ENCODE measurements at places on chromosomes 2 and 18.

- DNase-seq, result no peak
These were observed 81.5 kb downstream of the NRP2 start for GRCh38 chr2:205763708-205764211.

GRCh38 chr2:1750270-1750932, 6.1 kb upstream of the PXDN start:
- no peak for DNase-seq

DNA sequence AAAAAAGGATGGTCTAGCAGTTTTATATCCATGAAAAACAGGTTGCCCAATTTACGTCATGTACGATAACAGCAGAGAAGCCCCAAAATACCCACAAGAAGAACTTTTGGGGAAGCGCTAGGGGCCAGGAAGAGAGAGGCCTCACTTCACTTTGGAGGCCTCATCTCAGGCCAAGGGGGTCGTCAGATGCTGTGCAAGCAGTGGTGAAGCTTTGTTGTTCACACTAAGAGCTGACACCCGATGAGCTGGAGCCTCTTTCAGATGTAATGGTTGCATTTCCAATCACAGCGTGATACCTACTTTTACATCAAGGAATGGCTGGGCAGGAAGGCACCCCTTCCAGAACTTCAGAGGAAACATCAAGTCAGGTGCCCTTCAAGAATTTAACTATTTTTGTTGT, 242.3 kb upstream of the PXDN start:
- DNase-seq, result no peak

- DNase-seq, result no peak
These were observed 34.9 kb downstream of the CFAP210 start for GRCh38 chr2:169659320-169659719.

GRCh38 chr2:109285244-109285651, 156.2 kb downstream of the SH3RF3 start:
- no peak for DNase-seq

DNA sequence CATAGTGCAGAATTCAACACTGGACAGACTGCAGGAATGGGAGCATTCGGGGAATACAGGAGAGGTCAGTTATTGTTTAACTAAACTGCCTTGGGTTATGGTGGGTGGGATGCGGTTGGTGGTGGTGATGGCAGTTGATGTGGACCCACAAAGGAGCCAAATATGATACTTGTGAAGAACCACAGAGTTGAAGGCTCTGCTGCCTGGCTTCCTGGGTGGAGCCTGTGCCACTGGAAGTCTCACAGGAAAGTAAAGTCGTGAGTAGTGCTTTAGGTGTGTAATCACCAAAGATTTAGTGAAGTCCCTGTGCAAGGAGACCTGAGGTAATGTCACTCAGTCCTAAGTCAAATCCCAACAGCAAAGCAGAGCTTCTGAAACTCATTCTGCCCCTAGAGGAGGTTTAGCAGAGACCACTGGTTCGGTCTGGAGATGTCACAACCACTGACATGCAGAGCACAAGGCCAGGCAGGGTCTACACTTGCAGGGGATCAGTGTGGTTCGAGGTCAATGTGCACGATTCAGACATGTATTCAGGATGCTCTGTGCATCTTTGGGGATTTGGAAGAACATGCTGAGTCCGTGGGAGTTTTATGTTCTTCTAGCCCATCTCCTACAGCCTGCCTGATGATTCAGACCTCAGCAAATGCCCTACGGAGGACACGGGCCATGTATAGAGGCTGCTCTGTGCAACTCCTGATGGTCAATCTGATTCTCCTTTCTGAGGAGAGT, 1150.9 kb downstream of the RPIA start:
- no peak for DNase-seq

- no peak for DNase-seq
These were observed 1.1 kb upstream of the FRZB start for GRCh38 chr2:182867426-182868053.

DNA sequence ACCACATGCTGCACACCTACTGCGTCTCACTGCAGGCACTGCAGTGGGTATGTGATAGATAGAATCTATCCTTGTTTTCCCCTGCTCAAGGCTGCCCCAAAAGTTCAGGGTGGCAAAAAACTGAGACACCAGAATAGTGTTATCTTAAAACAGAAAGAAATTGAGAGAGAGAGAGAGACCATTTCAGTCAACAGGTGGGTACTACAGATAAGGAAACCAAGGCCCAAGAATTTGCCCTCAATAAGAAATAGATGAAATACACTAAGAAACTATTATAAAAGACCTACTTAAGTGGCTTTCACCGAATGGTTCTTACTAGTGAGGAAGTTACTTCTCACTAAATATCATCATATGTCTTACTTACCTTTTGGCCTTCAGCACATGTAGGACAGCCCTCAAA, 27.9 kb downstream of the EPG5 start:
- no peak for DNase-seq

- DNase-seq, result no peak
These were observed 14.2 kb downstream of the RBM43 start for GRCh38 chr2:151247432-151247831.
